ENCODE measurements at places on chromosomes 12 and 14.

- no peak for DNase-seq
These were observed 10.0 kb upstream of the CALCOCO1 start for GRCh38 chr12:53737093-53737808.

- DNase-seq: no peak
These were observed 1524.4 kb upstream of the SEL1L start for GRCh38 chr14:83058068-83058467.

- peak; percentile 59 for DNase-seq
These were observed 55.7 kb downstream of the ITPK1 start for GRCh38 chr14:93059917-93060545.

- no peak for DNase-seq
These were observed 122.2 kb downstream of the NCOR2 start for GRCh38 chr12:124445121-124445718.

GRCh38 chr12:119005085-119005484, 23.7 kb downstream of the SRRM4 start:
- DNase-seq: no peak

GRCh38 chr12:92253301-92253700, 107.7 kb upstream of the BTG1 start:
- DNase-seq: no peak

DNA sequence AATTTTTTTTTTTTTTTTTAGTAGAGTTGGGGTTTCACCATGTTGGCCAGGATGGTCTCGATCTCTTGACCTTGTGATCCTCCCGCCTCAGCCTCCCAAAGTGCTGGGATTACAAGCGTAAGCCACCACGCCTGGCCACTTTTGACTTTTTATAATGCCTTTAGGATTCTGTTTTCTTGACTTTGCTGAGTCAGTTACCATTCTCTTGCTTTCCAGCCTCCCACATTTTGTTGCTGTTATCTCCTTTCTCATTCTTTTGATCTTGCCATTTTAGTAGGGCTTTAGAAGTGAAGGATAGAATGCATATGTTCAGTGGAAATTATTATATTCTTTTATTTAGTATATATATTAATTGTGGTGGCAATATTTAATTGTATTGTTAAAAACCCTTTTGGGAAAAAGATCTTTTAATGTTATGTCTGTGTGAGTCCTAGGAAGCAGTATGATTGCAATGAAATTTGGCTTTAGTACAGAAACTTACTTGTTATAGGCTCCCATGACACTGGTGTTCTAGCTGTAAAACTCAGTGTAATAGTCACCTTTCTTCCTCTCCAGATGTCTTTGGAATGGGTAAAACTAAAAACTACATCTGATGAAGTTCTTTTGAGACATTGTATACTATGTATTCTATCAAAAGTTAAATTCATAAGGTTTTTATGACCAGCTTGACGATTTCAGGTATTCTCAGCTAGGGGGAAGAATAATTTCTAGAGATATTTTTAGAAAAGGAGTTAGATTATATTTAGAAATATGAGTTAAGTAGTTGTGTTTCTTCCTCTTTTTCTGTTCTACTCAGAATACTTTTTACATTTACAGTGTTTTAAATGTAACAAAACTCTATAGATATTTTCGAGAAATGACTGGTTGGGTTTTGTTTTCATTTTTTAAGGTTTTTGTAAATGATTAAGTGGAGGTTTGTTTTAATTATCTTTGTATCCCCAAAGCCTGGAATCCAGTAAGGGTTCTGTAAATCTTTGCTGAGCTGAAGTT, 74.7 kb downstream of the APAF1 start:
- DNase-seq: no peak

DNA sequence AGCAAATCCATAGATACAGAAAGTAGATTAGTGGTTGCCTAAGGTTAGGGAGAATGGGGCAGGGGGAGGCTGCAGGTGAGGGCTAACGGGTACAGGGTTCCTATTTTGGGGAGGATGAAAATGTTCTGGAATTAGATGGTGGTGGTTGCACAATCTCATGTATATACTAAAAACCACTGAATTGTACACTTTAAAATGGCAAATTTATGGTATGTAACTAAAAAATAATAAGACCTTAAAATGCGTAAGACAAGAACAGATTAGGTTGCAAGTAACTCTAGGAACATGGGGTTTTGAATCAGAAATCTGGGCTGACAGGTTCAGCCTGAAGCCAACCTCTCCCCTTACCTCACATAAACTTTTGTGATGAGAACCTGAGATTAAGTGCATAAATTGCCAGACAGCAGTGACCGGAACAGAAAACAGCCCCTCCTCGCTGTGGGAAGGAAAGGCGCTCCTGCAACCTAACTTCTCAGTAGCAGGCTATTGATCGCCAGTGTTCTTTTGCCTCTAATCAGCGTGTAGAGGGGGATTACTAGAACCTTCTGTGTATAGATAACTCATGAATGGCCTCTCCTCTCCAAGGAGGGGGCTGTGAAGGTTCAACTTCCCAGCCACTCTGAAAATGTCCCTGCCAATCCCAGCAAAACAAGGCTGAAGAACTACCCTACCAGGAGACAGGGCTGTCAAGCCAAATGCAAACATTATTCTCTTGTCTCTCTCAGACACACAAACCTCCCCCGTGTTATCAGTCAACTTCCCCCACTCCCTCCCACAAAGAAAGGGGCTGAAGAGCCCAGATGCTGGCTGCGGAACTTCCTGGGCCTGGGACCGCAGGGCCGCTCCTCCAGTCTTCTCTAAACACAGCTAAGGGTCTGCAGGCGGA, 1.9 kb downstream of the SSH1 start:
- DNase-seq: peak; percentile 96

- no peak for DNase-seq
These were observed 130.3 kb upstream of the ARID2 start for GRCh38 chr12:45599196-45599595.

GRCh38 chr12:117282490-117282889, 78.9 kb downstream of the NOS1 start:
- DNase-seq: no peak

- no peak for DNase-seq
These were observed 39.2 kb downstream of the SAMD4A start for GRCh38 chr14:54606178-54606577.

DNA sequence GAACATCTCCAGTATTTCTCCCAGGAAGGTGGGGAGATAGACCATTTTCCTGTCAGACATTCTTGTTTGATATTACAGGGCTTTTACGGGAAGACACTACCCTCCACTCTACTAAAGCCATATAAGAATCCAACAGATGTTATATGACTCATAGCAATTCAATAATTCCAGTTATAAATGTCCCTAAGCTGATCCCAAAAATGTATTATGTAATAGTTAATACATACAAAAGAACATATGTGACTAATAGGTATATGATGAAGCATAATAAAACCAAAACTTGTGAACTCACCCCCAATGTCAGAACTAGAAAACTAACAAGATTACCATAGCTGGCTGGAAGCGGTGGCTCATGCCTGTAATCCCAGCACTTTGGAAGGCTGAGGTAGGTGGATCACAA, 84.2 kb downstream of the EFCAB11 start:
- DNase-seq: no peak
